Activated gamma-delta T cell (primary cell): ENCODE measurements at places on chromosomes 6 and 20.

- DNase-seq: no peak
Observed at GRCh38 chr6:161511447-161512095, 237.7 kb upstream of the AGPAT4 start.

GRCh38 chr20:49529470-49529869 lies 38.5 kb downstream of the PTGIS start:
- no peak for DNase-seq

GRCh38 chr20:17381724-17382123 lies 149.5 kb downstream of the BFSP1 start:
- DNase-seq: no peak

DNA sequence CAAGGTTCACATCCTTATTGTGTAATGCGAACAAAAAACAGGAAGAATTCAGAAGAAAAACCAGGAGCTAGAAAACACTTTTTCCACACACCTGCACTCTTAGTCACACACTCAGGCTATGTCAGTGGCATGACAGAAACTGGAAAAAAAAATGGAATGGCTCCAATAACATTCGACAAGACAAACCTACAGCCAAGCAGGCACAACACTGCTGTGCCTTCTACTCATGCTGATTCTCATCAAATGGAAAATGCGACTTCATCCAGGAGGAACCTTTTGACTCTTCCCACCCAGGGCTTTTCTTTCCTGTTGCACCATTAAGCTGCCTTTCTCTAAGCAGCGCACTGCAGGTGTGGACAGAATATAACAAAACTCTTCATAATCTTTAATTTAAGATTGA lies 163.2 kb upstream of the BTBD3 start:
- no peak for DNase-seq

- no peak for DNase-seq
Observed at GRCh38 chr6:169326067-169326799, 72.6 kb upstream of the THBS2 start.

GRCh38 chr6:6659600-6660327 lies 71.2 kb downstream of the LY86 start:
- DNase-seq: no peak

DNA sequence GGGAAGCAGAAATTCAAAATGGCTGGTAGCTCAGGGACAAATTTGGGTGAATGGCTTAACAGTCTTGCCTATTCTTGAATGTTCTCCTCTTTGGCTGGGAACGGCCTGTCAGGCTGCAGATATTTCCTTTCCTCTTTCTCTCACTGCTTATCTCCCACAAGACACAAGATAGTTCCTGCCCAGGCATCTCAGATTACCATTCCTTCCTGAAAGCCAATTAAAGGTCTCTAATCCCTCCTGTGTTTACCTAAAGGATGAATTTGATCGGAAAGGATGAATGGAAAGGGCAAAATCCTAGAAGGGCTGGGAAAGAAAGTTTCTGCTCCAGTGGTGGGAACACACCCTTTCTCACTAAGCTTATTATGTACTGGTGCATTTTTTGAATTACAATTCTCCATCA lies 95.9 kb upstream of the JAG1 start:
- no peak for DNase-seq

DNA sequence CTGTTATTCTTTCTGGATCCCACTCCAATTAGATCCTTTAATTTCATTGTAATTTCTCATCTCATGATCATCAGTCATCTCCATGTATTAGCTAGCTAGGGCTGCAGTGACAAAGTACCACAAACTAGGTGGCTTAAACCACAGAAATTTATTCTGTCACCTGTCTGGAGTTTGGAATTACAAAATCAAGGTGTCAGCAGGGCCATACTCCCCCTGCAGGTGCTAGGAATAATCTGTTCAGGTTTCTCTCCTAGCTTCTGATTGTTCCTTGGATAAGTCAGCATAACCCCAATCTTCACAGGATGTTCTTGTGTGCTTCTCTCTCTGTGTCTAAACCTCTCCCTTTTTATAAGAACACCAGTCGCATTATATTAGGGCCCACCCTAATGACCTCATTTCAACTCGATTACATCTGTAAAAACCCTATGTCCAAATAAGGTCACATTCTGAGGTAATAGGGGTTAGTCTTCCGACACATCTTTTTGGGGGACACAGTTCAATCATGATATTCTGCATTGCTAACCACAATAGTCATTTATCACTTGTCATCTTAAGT lies 40.5 kb downstream of the BEND6 start:
- no peak for DNase-seq

GRCh38 chr6:155495011-155495768 lies 39.6 kb upstream of the NOX3 start:
- DNase-seq: no peak

DNA sequence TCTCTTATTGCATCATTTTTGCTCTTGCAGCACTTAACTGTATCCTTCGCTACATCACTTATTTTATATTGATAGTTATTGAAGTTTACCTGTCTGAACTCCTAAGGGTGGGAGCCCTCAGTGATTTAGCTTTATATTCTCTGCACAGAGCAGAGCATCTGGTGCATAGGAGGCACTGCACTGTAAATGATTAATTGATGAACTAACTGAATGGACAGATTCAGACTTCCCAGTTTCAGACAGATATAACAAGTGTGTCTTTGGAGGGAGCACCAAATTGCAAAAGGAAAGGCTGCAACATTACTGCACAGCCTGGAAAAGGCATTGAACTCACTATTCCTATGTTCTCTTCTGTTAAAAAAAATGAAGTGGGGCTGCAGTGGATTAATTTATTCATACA lies 160.3 kb downstream of the EDN1 start:
- DNase-seq: no peak

DNA sequence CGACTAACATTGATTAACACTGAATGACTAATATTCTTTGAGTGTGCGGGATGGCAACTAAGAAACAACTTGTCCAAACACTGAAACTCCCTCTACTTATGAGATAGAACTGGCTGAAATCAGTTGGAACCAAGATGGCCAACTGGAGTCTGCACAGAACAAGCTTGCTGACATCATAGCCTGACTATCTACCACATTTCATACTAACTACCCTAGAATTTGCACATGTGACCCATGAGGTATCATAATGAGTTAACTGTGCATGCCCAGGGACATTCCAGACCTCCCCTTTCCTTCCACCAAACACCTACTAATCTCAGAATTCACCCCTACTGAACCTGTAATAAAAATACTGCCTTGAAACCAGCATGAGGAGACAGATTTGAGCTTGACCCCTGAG lies 43.2 kb downstream of the PHIP start:
- no peak for DNase-seq

DNA sequence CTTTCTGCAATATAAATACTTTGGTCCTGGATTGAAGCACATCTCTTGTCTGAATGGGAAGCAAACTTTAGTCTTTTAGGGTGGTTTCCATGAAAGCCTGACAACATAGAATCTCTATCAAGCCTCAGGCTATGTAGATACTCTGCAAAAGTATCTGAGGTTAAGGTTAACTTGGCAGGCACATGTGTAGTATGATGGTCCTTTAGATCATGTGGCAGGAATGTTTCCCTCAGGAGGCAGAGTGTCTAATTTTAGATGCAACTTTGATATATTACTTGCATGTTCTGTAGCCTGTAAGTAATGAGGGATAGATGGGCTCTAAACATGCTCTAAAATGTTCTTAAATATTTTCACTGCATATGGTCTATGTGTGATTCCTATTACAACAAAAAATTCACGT lies 8.2 kb downstream of the MYB start:
- no peak for DNase-seq

- no peak for DNase-seq
Observed at GRCh38 chr6:22334778-22335177, 37.9 kb upstream of the PRL start.

GRCh38 chr6:41570259-41570615 lies 24.1 kb downstream of the FOXP4 start:
- no peak for DNase-seq

DNA sequence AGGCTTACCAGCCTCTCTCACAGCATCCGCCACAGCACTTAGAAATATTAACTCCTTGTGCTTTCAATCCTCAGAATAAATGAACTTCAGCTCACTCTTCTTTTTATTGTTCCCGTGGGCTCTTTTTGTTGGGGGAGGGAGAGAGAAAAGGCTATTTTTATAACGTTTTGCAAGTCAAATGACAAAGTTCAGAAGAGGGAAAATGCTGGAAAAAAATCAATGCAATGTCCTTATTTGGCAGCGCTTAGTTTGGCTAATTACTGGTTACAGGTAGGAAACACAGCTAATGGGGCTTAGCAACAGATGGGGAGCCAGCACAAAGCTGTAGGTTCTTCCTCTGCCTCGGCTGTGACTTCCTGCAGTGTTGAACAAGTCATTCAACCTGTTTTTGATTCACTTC lies 1067.0 kb upstream of the MAP3K7 start:
- no peak for DNase-seq

DNA sequence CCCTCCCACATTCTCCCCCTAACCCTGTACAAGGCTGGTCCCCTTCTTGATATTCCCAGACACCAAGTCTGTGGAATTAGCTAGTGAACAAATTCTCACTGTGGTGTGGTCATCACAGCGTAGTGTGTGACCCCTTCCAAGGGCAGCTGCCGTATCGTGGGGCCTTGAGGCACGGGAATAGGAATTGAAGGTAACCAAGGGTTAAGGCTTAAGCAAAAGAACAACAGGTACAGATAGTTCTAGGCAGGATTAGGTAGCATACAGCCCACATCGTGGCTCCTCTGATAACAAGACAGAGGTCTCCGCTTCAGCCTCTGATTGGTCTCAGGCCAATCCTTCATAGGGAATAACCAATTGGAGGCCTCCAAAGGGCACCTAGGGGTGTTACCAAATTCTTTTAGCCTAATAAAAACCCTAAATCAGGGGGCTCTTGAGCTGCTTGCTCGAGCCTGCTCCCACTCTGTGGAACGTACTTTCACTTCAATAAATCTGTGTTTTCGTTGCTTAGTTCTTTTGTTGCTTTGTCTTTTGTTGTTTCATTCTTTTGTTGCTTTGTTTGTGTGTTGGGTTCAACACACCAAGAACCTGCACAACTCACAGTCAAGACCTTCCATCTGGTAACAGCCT lies 64.7 kb downstream of the GPR6 start:
- DNase-seq: no peak

DNA sequence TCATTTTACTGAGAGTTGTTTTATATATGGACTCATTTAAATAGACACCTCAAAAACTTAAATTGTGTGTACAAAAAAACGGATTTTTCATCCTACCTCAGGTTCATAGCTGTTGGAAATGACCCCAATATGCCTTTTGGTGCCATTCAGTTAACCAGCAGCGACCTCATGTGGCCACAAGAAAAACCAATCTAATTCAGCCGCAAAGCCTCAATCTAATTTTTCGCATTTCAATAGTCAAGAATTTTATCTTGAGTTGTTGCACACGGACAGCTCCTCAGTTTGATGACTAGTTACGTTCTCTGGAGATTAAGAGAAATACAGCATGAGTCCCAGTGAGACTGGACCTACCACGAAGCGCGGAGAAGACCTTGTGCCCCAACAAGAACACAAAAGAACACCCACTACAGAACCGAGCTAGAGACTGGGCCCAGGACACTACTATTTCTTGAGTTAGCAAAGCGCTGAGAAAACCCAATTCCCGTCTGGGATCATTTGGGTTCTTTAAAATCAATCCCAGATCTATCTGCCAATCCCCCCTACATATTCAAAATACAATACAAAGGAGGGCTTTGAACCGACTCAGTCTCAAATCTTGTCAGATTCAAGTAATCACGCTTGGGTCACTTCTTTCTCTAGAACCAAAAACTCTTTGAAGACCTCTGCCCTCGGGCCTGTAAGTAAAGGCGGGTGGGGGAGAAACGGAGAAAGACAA lies 1.1 kb downstream of the TCP11 start:
- no peak for DNase-seq

GRCh38 chr20:46267108-46268105 lies 40.9 kb downstream of the CDH22 start:
- DNase-seq: no peak

GRCh38 chr6:166942393-166943168 lies 13.8 kb downstream of the RNASET2 start:
- DNase-seq: no peak

DNA sequence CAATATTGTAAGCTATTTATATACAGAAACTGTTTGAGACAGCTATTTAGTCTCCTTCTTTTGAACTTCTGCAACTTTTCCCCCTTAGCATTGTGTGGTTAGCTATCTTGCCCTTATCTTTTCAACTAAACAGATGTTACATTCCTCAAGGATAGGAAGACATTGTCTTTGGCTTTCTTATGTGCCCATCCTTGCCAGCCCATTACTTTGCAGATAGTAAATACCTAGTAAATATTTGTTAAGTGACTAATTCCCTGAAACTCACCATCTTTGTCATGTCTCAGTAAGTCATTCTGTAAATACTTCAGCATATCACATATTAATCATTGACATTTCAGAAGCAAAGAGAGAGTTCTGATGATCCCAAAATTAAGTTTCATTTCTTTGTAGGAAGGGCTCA lies 69.1 kb upstream of the FLRT3 start:
- no peak for DNase-seq

DNA sequence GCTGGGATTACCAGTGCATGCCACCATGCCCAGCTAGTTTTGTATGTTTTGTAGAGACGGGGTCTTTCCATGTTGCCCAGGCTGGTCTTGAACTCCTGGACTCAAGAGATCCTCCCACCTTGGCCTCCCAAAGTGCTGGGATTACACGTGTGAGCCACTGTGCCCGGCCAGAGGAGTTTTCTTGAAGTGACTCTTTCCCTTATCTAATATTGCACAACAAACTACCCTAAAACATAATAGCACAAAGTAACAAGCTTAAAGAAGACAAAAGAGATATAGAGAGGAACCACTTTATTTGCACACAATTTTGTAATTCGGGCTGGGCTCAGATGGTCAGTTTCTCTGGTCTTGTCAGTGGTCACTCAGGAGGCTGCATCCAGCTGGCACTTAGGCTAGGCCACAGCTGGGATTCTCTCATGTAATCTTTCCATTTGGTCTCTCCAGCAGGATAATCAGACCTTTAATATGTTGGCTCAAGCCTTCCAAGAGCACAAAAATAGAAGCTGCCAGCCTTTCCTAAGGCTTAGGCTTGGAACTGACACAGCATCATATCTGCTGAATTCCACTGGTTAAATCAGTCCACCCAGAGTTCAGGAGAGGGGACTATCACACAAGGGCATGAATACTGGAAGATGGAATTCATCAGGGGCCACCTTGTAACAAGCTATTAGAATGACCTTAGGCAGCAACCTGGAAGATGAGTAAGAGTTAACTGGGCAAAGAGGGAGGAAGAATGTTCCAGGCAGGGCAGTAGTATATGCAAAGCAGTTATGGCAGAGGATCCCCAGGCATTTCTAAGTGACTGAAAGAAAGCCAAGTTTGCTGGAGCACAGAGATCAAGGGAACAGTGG lies 56.7 kb upstream of the PNRC1 start:
- DNase-seq: no peak

- no peak for DNase-seq
Observed at GRCh38 chr6:156260815-156261214, 516.4 kb upstream of the ARID1B start.

- no peak for DNase-seq
Observed at GRCh38 chr6:28251661-28252008, 434 bp downstream of the ZKSCAN4 start.

- no peak for DNase-seq
Observed at GRCh38 chr20:16003310-16003709, 569.9 kb downstream of the KIF16B start.
